ENCODE measurements at places on chromosomes 6 and 20.

- DNase-seq: no peak
These were observed 20.6 kb upstream of the NTSR1 start for GRCh38 chr20:62688083-62688482.

DNA sequence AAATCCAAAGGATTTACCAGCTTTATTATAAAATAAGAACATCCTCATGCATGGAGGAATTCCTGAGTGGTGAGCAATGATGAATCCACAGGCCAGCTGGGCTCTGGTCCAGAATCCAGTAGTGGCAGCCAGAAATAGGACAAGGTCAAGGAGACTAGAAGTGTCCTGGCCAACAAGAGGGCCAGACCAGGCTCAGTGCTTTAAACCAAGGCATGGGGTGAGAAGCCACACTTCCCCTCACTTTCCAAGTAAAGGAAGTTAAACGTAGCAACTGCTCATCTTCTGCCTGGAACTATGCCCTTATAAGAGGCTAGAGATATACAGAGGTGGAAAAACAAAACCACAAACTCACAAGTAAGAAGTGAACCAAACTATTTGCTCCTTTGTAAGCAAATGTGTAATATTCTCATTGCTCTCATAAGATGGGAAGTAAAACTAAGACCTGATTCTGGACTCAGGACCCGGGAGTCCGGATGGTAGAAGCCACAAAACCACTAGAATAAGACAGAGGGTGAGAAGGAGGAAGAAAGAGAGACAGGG lies 253.2 kb downstream of the UST start:
- DNase-seq: no peak

GRCh38 chr6:55758156-55758937 lies 117.0 kb downstream of the BMP5 start:
- DNase-seq: no peak

GRCh38 chr6:107144014-107144413 lies 28.7 kb upstream of the BEND3 start:
- no peak for DNase-seq

DNA sequence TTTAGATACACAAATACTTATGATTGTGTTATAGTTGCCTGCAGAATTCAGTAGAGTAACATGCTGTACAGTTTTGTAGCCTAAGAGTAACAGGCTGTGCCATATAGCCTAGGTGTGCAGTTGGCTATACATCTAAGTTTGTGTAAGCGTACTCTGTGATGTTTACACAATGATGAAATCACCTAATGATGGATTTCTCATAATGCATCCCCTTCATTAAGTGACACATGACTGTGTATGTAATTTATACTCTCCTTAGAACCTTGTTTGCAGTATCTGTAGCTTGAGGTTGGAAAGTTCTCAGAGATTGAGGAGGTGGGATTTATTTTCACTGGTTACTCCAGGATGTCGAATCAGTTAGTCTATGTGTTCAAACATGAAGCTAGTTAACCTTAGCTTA lies 67.0 kb upstream of the TMEM30A start:
- DNase-seq: no peak

GRCh38 chr6:69392745-69393144 lies 404.1 kb downstream of the LMBRD1 start:
- DNase-seq: no peak

DNA sequence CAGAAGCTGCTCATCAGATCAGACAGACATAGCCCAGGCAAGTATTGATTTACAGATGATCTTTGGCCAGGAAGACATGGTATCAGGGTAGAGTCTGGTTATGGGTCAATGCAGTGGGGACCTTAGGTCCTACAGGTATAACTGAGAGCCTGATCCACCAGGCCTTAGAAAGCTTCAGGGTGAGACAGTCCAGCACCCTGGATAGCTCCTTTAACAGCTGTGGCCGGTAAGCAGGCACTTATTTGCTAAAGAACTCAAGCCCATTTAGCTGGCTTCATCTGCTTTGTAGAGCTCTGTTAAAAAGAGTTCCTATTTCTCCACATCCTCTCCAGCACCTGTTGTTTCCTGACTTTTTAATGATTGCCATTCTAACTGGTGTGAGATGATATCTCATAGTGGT lies 39.6 kb downstream of the ESR1 start:
- no peak for DNase-seq

GRCh38 chr6:4884646-4885340 lies 108.6 kb downstream of the CDYL start:
- no peak for DNase-seq

- DNase-seq: no peak
These were observed 44.5 kb upstream of the DSE start for GRCh38 chr6:116326181-116326671.

GRCh38 chr6:152323376-152323775 lies 313.8 kb downstream of the SYNE1 start:
- no peak for DNase-seq

DNA sequence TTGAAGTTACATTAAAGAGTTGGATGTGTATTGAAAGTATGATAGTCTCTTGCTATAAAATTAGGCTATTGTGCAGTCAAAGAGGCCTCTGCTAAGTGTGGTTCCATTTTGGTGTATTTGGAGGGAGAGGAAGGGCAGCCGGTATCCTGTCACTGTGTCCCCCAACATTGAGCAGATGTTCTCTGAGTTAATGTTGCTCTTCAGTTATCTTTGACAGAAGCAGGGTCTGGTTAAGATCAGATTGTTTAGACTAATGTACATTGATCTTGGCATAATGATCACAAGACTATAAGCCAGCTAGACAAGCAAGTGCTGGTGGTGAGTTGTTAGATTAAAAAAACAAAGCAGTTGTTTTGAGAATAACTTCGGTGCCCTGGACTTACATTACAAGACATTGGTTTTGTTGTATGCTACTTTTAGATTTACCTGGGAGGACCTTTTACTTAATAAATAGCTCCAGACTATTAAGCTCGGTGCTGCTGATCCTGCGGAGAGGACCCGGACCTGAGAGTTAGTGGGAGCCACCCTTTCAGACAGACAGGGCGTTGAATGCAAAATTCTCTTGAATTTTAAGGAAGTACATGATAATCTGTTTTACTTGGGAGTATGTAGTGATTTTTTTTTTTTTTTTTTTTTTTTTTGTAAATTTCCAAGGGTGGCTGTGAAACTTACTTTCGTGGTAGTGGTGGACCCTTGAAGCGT lies 97.8 kb downstream of the JARID2 start:
- no peak for DNase-seq

- DNase-seq: no peak
These were observed 6.8 kb downstream of the RAB23 start for GRCh38 chr6:57215260-57215659.

DNA sequence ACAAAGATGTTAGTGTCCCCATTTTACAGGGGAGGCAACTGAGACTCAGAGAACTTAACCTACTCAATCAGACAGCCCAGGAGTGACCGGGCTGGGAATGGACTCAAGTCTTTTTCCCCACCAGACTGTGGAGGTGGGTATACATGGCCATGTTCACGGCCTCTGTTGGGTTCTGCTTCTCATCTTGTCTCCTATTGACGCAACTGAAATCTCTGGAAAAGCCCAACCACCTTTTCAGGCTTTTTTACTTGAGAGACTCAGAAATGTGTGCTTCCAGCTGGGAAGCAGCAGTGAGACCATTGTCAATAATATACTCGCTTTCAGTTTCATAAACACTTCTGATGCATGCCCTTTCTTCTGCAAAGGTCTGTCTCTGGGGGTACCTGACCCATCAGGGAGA lies 70.7 kb downstream of the SOBP start:
- DNase-seq: no peak

- DNase-seq: no peak
These were observed 482.5 kb downstream of the C6orf118 start for GRCh38 chr6:164826831-164827468.

- no peak for DNase-seq
These were observed 17.4 kb downstream of the FOXO3 start for GRCh38 chr6:108578166-108578565.

- no peak for DNase-seq
These were observed 91.5 kb upstream of the MLN start for GRCh38 chr6:33895296-33895695.

- DNase-seq: no peak
These were observed 36.3 kb upstream of the CMTR1 start for GRCh38 chr6:37396571-37397180.

DNA sequence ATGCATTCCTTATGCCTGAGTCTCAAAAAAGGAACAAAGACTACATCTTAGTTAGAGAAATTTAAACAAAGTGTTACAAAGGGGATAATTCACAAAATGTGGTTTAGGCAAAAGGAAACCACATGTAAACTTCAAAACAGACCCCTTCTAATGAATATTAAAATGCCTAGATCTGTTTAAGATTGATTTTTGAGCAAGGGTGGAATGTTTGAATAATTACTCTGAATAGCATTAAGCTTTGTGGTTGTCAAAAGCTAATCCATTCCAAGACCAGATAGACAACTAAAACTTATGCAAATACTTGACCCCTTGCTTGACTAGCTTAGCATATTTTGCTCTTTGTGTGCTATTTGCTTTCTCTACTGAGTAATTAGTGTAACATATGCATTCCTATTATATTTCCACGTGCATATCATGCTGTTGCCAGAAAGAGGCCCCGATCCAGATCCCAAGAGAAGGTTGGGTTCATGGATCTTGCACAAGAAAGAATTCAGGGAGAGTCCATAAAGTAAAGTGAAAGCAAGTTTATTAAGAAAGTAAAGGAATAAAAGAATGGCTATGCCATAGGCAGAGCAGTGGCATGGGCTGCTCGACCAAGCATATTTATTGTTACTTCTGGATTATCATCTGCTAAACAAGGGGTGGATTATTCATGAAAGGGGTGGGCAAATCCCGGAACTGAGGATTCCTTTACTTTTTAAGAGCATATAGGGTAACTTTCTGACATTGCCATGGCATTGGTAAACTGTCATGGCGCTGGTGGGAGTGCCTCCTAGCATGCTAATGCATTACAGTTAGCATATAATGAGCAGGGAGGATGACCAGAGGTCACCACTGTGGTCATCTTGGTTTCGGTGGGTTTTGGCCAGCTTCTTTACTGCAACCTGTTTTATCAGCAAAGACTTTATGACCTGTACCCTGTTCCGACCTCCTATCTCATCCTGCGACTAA lies 1193.4 kb upstream of the EYS start:
- DNase-seq: no peak

DNA sequence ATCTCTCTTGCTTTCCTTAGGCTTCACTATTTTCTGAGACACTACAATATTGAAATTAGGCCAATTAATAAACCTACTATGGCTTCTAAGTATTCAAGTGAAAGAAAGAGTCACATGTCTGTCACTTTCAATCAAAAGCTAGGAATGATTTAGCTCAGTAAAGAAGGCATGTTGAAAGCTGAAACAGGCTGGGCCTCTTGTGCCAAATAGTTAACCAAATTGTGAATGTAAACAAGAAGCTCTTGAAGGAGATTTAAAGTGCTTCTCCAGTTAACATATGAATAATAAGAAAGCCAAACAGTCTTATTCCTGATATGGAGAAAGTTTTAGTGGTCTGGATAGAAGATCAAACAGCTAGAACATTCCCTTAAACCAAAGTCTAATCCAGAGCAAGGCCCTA lies 236.3 kb downstream of the OTOR start:
- no peak for DNase-seq

DNA sequence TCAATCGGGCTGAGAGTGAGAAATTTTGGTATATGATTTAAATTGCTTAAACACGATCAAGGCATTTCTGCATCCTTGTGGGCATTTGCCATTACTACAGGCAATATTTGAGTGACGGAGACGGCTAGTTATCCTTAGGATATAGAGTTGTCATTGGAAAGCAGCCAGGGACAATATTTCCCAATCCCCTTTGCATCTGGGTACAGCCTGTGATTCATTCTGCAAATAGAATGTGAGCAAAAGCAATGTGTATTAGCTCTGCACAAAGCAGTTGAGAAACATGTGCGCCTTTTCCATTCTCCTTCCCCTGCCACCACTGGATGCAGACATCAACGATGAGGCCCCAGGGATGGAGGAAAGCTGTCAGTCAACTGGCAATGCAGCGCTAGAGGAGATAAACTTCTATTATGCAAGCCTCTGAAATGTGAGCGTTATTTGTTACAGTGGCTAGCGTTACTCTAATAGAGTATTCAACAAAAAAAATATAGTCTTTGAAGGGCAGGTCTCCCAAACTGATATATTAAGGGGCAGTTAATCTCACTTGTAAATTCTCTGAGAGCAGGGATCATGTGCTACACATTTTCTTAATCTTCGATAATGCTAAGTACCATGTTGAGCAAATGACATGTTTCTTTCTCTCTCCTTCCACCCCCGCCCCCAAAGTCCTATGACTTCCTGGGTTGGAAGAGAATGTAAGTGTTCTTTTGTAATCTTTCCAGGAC lies 37.1 kb upstream of the NCOA3 start:
- no peak for DNase-seq

DNA sequence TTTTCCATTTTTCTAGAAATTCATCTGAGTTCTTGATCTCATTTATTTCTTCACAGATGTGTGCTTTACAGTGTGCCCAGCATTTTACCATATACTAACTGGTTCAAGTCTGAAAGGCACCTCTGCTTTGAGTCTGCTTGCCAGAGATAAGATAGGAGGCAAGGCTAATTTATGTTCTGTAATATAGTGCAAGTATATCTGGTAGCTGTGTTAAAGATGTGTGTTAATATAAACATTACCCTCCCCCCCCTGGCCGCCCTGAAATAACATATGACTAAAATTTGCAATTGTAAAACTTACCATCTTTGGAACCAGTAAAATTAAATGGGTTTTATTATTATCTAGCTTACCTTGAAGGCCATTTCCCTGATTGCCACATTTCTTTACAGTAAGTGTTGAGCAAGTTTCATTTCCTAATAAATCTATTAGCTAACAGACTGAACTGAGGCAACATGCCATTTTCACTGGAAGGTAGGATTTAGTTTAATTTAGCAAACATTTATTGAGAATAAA lies 2.7 kb downstream of the FBXO9 start:
- no peak for DNase-seq

All from stimulated activated CD4-positive, alpha-beta T cell treated with anti-CD3 and anti-CD28 coated beads, Interleukin-1b, Interleukin-23, amount 100 ng/mL, for 24 hours (primary cell).